ENCODE measurements at places on chromosomes 7 and 10.
A peak's percentile ranks its signal among the peaks of the same experiment; 100 is the strongest.

- no peak for DNase-seq
Observed at GRCh38 chr10:73768881-73769280, 13.0 kb upstream of the CHCHD1 start.

DNA sequence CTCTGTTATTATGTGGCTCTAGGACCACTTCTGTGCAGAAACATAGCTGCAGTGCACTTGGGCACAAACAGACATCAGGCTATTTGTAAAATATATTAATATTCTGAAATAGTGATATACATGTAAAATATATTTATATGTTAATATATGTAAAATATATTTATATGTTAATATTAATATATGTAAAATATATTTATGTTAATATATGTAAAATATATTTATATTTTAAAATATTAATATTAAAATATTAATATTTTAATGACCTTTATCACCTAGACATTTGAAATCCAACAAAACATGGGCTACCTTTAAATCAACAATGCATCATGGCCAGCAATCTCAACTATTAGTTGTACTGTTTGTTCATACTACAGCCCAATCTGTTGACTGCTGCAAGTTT, 347.2 kb downstream of the CALN1 start:
- no peak for DNase-seq

- DNase-seq: peak; percentile 32
Observed at GRCh38 chr7:76372984-76373833, 14.4 kb upstream of the YWHAG start.

- no peak for DNase-seq
Observed at GRCh38 chr10:66162560-66163143, 763.2 kb upstream of the LRRTM3 start.

DNA sequence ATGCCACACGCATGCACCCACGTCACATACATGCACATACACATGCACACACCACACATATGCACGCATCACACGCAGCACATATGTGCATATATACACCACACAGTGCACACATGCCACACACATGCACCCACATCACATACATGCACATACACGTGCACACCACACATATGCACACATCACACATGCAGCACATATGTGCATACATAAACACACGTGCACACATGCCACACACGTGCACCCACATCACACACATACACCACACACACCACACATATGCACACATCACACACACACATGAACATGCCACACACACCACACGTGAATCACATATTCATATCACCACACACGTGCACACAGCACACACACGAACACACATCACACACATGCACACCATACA, 338.8 kb downstream of the PTPRN2 start:
- no peak for DNase-seq

GRCh38 chr10:93115661-93116383, 42.1 kb downstream of the CYP26A1 start:
- no peak for DNase-seq

GRCh38 chr10:102153093-102153620, 968 bp downstream of the NOLC1 start:
- DNase-seq: no peak

DNA sequence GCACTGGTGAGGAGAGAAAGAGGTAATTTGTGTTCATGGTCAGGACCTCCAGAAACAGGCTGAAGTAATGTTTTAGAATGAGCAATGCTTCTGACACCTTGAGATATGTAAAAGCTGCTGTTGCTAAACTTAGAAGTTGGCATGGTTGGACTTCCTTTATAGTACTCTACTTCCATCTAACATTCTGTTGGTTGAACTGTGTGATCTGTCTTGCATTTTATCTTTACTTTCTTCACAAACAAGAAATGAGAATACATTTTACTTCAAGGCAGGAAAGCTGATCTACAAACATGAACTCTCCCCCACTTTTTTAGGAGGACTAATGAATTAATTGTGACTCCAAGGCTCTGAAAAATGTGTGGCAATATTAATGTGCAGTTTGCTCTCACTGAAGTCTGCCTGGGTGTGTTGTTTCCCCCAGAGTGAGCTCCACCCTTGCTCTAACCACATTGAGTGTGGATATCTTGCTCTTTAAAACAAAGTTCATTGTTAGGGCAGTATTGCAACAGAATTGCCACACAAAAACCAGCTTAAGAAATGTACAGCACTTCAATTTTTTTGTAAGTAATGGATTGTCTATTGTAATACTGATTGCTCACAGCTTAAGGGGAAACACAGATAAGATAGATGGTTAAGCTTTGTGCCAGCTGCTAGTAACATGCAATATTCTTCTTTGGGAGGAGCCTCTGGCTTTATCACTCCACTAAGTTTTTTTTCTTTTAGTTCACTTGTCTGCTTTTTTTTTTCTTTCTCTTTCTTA, 69.0 kb downstream of the ADD3 start:
- peak; percentile 66 for DNase-seq

GRCh38 chr10:77087366-77087765, 550.2 kb downstream of the KCNMA1 start:
- no peak for DNase-seq

DNA sequence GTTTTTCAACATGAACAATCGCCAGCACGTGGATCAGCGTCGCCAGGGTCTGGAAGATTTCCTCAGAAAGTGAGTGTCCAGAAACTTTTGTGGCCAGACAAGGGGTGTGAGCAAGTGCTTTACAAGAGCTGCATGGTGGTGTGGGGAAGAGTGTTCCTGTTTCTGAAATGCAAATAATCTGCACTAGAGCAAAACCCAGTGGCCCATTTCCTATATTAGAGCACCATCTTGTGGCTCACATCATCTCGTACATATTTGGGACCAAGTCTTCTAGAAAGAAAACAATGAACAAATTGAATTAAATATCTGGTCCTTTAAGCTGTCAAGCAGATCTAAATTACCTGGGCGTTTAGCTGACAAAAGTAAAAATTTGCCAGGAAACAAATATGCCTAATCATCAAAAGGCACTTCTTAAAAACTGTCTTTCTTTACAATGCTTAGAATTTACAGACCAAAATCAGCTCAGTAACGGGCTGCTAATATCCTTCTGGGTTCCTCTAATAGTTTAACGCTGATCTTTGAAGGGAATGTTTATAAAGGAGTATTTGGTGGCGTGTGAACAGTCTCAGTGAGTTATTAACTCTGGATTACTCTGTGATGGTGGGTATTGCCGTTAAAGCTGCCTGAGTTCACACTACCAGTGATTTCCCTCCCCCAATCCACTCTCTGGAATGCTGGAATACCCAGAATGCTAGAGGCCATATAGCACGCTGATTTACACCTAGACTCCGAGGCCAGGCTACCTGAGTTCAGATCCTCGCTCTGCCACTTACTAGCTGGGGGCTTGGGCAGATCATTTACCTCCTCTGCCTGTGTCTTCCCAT, 73.6 kb downstream of the SNX10 start:
- DNase-seq: peak; percentile 41

DNA sequence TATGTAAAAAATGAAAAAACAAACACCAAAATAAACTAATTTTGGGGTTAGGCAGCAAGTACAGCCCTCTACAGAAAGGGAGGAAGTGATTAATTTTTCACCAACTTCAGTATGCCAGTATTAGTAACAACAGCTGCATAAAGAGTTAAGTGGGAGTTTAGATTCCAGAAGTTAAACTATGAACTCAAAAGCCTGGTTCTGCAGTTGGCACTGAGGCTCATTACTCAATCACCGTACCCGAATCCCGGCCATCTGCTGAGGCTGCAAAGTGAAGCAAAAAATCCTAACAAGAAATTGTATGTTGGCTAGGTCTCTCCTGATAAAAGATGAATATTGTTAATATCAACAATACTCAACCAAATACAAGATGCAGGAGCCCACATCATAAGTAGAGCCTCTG, 4.0 kb downstream of the NUDT5 start:
- no peak for DNase-seq

DNA sequence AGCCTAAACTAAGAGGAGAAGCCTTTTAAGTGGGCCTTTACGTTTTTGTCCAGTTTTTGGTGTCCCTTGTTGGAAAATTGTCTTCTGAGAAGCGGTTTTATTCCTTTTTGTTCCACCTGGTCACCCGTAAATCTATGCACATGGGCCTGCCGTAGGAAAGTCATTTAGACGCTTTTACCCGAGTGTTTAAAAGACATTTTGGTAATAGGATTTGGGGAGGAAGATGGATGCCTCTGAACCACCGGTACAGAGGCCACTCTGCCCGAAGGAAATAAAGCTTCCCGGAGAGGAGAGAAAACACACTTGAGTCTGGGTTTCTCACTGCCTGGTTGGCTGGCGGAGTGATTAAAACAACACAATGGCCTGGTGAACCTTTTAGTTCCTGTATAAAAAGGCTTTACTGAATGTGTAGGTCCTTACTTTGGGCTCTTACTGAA, 760 bp downstream of the THNSL1 start:
- no peak for DNase-seq

DNA sequence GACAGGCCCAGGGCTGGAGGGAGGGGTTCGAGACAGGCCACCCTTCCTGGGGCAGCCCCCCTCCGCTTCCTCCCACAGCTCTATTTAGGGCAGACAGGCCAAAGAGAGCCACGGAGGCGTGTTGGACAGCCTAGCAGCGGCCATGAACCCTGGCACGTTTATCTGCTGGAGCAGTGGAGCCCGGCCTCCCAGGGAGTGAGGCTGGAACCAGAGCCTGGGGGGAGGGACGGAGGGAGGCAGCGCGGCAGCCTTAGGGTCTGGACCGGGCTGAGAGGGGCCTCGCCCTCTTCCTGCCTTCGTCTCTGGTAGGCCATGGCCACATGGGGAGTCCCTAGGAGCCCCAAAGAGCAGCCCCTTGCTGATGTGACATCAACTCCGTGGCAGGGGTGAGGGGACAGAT, 17.1 kb downstream of the UNCX start:
- DNase-seq: no peak

DNA sequence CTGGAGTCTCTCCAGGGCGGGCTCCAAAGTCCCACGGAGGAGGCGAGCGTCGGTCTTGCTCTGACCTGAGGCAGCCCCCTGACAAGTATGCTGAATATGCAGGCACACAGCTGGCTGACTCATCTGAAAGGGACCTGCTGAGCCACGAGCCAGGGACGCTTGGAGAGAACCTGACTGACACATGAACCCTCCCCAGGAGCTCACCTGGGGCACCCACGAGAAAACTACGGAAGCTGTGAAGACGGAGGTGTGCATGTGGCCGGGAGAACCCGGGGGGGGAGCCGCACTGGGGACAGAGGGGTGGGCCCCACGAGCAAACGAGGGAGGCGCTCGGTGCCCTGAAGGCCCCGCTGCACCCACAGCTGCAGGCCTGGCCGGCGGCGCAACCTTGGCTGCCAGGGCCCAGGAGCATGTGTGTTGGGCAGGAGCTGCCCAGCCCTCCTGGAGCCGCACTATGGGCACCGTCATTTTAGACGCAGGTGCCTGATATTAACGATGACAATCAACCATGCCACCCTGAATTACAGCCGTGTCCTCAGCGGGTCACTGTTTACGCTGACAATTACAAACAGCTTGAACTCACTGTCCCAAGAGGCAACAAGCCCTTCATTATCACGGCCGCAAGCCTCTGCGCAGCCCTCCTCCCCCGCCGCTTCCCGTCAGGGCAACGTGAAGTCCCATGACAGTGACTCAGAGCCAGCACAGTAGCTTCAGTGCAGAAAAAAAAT, 64.7 kb downstream of the DIP2C start:
- DNase-seq: peak; percentile 81

GRCh38 chr10:49289480-49289879, 9.5 kb upstream of the C10orf71 start:
- no peak for DNase-seq

DNA sequence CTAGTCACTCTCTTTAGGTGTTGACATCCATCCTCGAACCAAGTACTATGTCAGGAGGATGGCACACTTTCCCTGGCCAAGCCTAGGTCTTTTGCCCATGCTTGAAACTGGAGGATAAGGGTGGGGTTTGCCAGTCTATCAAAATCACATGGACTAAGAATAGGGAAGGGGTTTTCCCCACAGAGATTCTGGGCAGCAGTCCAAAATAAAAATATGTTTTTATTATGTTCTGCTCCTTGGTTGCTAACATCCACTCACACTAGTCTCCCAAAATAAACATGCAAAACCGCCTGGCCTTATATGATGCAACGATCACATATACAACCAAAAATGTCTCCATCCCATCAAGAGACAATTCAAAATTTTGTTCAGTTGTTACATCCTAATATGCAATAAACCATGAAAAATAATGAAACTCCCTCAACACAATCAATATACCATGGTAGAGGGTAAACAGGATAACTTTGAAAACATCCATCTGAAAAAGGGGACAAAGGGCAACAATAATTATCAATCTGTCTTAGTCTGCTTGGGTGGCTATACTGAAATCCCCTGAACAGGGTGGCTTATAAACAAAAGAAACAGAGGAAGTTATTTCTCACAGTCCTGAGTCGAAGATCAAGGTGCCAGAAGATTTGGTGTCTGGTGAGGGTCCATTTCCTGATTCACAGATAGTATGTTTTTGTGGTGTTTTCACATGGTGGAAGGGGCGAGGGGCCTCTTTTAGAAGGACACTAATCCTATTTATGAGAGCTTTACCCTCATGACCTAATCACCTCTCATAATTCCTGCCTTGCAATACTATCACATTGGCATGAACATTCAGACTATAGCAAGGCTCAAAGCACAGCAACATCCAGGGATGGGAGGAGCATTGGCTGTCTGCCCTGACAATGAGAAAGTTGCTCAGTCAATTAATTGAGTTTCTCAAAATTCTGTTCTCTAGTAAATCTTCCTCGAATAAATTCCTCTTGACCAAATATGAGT, 159.3 kb downstream of the ETV1 start:
- peak; percentile 51 for DNase-seq

DNA sequence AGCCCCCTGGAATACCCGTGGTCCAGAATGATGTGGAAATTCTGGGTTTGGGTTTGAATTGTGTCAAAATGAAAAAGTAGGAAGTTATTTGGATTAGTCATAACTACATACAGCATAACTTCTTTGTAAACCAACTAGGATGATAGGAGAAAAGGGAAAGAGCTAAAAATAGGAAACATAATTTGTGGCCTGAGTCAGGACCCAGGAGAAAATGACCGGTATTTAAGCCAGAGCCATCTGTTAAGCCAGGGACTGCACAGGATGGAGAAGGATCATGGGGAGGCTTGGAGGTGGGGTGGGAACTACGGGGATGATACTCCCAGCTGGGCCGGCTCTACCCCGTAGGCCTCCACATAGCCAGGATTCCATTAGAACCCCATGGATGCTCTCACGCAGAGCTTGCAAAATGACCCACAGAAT, 98.6 kb downstream of the MYOF start:
- DNase-seq: no peak

- DNase-seq: no peak
Observed at GRCh38 chr7:15503603-15504290, 58.1 kb downstream of the AGMO start.

DNA sequence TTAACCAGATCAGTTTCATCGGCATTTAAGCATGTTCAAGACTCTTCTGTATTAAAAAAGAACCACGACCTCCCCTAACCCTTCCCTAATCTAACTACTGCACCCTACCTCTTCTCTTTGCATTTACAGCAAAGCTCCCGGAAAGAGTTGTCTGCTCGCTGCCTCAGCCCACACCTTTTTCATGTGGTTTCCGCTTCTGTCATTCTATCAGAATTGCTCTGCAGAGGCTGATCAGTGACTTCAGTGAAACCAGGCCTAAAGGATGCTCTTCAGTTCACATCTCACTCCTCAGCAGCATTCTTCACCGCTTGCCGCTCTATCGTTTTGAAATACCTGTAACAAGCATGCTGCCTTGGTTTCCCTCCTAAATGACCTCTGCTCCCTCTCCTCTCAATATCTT, 160.9 kb downstream of the SDK1 start:
- no peak for DNase-seq
